ENCODE measurements at places on chromosomes 3 and 15. TPM values are rescaled to one million over a fixed set of nuclear protein-coding genes. Genes with fewer than 3 reads are reported as not detected.

GRCh38 chr3:192340031-192340430, 387.3 kb downstream of the FGF12 start:
- no peak overlapping the region for H3K27ac ChIP-seq
- no peaks in the 10 kb centered on the region for H3K36me3 ChIP-seq
- no peak overlapping the region for H3K4me3 ChIP-seq
- no peaks in the 10 kb centered on the region for H3K4me1 ChIP-seq

GRCh38 chr15:32729700-32730395, 12.0 kb downstream of the GREM1 start:
- no peak overlapping the region for H3K27ac ChIP-seq
- H3K27me3 ChIP-seq, result no peaks in the 10 kb centered on the region

DNA sequence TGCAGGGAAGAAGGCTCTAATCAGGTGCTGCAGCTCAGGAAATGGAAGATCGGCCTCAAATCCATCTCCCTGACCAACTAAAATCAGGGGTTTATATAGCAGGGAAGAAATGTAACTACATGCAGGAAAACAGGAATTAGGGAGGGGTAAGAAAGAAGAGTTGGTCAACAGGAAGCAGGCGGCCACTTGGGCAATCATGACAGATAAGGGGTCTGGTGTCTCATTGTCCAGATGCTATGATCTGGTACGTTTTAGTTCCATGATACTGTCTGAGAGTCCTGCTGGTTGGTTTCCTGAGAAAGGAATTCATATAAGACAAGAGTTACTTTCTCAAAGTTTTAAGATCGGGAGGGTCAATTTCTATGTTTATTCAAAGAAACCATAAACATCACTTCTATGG, 24.2 kb downstream of the KATNBL1 start:
- H3K4me3 ChIP-seq, result no peak overlapping the region
- no peaks in the 10 kb centered on the region for H3K4me1 ChIP-seq
- no peak overlapping the region for H3K27ac ChIP-seq
- DNase-seq, result no peak
- H3K27me3 ChIP-seq, result no peaks in the 10 kb centered on the region

GRCh38 chr3:39810647-39811161, 1.3 kb downstream of the MYRIP start:
- DNase-seq, result no peak
- no peaks in the 10 kb centered on the region for H3K4me1 ChIP-seq
- H3K36me3 ChIP-seq, result no peaks in the 10 kb centered on the region
- H3K27ac ChIP-seq, result no peak overlapping the region
- H3K27me3 ChIP-seq, result no peaks in the 10 kb centered on the region
- H3K4me3 ChIP-seq, result peak overlapping the region; percentile 17

- H3K27ac ChIP-seq, result no peak overlapping the region
- no peaks in the 10 kb centered on the region for H3K4me1 ChIP-seq
- no peaks in the 10 kb centered on the region for H3K36me3 ChIP-seq
- DNase-seq, result no peak
- H3K27me3 ChIP-seq, result no peaks in the 10 kb centered on the region
Observed at GRCh38 chr3:129371041-129371826, 57.2 kb downstream of the EFCAB12 start.

- H3K36me3 ChIP-seq, result no peaks in the 10 kb centered on the region
- no peak overlapping the region for H3K4me3 ChIP-seq
- DNase-seq, result no peak
- no peak overlapping the region for H3K27ac ChIP-seq
- no peaks in the 10 kb centered on the region for H3K4me1 ChIP-seq
Observed at GRCh38 chr3:141915766-141916165, 39.3 kb downstream of the ATP1B3 start.

DNA sequence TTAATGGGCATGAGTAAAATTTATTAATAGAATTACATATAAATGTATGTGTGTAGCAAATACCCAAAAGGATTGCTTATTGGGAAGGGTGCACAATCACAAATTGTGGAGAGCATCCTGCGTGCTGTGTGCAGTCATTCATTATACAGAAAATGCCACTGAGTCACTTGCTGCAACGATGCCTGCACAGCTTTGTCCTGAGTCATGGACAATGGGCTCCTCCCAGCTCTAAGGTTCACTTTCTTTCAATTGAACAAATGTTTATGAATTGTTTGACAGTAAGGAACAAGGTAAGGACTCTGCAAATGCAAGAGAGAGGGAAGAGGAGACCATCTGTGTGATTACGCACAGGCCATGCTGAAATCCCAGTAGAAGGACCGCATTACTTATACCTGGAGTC, 18.7 kb downstream of the CFAP161 start:
- no peak overlapping the region for H3K4me3 ChIP-seq
- no peaks in the 10 kb centered on the region for H3K27me3 ChIP-seq
- no peak for DNase-seq
- H3K36me3 ChIP-seq, result no peaks in the 10 kb centered on the region
- no peaks in the 10 kb centered on the region for H3K4me1 ChIP-seq
- no peak overlapping the region for H3K27ac ChIP-seq

DNA sequence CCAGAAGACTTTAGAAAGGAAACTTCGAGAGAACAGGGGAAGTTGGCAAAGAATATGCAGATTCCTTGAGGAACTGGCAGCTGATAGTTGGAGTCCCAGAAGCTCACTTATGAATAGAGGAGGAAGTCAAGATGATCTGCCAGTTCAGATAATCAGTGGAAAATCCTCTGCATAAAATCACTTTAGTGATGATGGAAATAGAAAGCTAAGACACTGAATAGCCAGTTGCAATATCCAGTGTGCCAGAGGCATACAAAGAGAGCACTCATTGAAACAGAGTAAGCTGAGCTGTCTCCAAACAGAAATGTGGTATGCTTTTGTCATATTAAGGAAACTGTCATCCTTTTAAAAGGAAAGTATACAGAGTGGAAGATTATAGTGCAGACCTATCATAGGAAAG, 1207.6 kb downstream of the OTOL1 start:
- H3K4me1 ChIP-seq, result no peaks in the 10 kb centered on the region
- H3K27me3 ChIP-seq, result no peaks in the 10 kb centered on the region
- no peak overlapping the region for H3K27ac ChIP-seq
- H3K4me3 ChIP-seq, result no peak overlapping the region

DNA sequence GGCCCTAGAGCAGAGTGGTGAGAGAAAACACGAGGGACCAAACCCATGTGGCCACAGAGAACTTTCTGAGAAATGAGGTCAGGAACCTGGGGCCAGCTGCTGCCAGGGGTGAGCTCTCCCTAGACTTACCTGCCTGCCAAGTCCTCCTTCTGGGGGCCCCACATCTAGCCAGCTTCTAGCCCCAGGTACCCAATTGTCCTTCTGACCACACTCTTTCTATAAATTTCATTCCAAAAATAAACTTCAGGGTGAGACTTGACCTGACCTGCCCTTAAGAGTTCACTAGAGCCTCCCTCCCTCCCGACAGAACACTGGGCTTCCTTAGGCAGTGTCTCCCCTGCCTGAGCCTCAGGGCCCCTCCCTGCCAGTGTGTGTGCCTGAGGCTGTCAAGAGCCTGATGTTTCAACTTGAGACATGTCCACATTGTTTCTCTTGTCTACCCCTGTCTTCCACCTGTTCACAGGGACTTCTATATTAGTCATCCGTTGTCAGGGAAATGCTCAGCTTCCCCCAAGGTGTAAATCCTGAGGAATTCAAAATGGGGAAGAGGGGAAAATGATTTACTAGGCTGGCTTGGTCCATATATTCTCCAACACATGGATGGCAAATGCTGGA, 312.8 kb upstream of the TLE3 start:
- H3K36me3 ChIP-seq, result no peaks in the 10 kb centered on the region
- H3K4me1 ChIP-seq, result no peaks in the 10 kb centered on the region
- no peaks in the 10 kb centered on the region for H3K27me3 ChIP-seq
- no peak overlapping the region for H3K27ac ChIP-seq
- no peak for DNase-seq

GRCh38 chr3:187286467-187287059, 5.0 kb downstream of the MASP1 start:
- H3K36me3 ChIP-seq, result no peaks in the 10 kb centered on the region
- H3K4me1 ChIP-seq, result no peaks in the 10 kb centered on the region
- H3K27me3 ChIP-seq, result no peaks in the 10 kb centered on the region
- H3K4me3 ChIP-seq, result no peak overlapping the region

- no peaks in the 10 kb centered on the region for H3K36me3 ChIP-seq
- no peak overlapping the region for H3K27ac ChIP-seq
- H3K27me3 ChIP-seq, result no peaks in the 10 kb centered on the region
- no peaks in the 10 kb centered on the region for H3K4me1 ChIP-seq
- no peak overlapping the region for H3K4me3 ChIP-seq
- DNase-seq, result no peak
Observed at GRCh38 chr15:35746121-35746520, 200.2 kb upstream of the DPH6 start.

DNA sequence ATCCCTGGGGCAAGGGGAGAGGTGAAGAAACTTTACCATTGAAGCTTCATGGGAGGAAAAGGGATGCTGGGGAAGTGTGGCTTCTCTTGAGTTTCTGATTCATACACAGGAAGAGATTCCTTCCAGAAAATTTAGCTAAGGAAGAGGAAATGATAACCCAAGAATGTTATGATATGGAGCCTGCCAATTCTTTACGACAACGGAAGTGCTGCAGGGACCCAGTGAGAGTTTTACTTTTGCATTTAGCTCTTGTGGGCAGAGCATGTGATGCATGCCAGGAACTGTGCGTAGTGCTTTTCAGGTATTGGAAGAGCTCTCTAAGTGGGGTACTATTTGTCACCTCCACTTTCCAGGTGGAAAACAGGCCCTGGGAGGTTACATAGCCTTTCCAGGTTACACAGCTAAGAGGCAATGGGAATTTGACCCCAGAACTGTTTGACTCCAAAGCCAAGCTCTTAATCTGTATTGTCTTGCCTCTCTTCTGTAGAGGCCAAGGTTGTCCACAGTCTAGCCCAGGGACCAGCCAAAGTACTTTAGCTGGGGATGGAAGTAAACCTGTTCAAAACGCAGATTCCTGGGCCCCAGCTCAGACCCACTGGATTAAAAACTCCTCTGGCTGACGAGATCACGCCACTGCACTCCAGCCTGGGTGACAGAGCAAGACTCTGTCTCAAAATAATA, 23.0 kb downstream of the CMTM7 start:
- peak; percentile 29 for DNase-seq
- H3K27me3 ChIP-seq, result no peaks in the 10 kb centered on the region
- no peaks in the 10 kb centered on the region for H3K4me1 ChIP-seq
- no peaks in the 10 kb centered on the region for H3K36me3 ChIP-seq

GRCh38 chr3:13352621-13353131, 67.4 kb downstream of the NUP210 start:
- H3K4me1 ChIP-seq, result no peaks in the 10 kb centered on the region
- no peaks in the 10 kb centered on the region for H3K36me3 ChIP-seq
- no peaks in the 10 kb centered on the region for H3K27me3 ChIP-seq
- no peak for DNase-seq
- no peak overlapping the region for H3K4me3 ChIP-seq

- no peaks in the 10 kb centered on the region for H3K4me1 ChIP-seq
- no peaks in the 10 kb centered on the region for H3K27me3 ChIP-seq
- no peak overlapping the region for H3K4me3 ChIP-seq
- no peak overlapping the region for H3K27ac ChIP-seq
- no peaks in the 10 kb centered on the region for H3K36me3 ChIP-seq
Observed at GRCh38 chr3:192899540-192899982, 18.1 kb downstream of the MB21D2 start.

DNA sequence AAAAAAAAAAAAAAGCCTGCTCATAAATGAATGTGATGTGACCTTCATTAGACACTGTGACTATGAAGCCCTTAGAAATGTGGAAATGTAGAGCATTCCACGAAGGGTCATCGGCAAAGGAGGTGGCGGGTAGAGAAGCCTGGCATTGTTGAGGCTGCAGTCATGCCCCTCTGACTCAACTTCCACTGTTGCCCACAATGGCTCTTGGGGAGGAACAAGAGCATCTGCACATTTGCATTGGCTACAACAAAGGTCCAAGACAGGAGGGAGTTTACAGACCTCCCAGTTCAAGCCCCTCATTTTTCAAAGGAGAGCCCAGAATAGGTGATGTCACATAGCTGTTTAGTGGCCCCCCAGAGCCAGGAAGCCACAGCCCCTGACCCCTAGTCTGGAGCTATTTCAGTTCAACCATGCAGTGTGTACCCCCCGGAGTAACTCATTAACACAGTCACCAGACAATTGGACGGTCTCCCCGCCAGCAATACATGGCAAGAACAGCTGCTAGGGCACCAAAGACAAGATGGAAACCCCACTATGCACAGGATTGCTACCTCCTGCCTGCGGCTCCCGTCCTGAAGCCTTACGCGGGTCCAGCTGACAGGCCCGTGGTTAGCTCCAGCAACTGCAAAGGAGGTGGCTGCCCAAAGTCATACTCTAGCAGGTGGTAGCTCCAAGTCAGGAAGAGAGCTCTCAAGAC, 56.2 kb downstream of the SH3BP5 start:
- no peak overlapping the region for H3K27ac ChIP-seq
- no peak overlapping the region for H3K4me3 ChIP-seq
- no peaks in the 10 kb centered on the region for H3K27me3 ChIP-seq
- no peaks in the 10 kb centered on the region for H3K36me3 ChIP-seq
- no peak for DNase-seq

- H3K4me1 ChIP-seq, result no peaks in the 10 kb centered on the region
- H3K36me3 ChIP-seq, result no peaks in the 10 kb centered on the region
- H3K27ac ChIP-seq, result no peak overlapping the region
- H3K27me3 ChIP-seq, result no peaks in the 10 kb centered on the region
- H3K4me3 ChIP-seq, result no peak overlapping the region
Observed at GRCh38 chr3:156448300-156448699, 106.6 kb downstream of the SSR3 start.

DNA sequence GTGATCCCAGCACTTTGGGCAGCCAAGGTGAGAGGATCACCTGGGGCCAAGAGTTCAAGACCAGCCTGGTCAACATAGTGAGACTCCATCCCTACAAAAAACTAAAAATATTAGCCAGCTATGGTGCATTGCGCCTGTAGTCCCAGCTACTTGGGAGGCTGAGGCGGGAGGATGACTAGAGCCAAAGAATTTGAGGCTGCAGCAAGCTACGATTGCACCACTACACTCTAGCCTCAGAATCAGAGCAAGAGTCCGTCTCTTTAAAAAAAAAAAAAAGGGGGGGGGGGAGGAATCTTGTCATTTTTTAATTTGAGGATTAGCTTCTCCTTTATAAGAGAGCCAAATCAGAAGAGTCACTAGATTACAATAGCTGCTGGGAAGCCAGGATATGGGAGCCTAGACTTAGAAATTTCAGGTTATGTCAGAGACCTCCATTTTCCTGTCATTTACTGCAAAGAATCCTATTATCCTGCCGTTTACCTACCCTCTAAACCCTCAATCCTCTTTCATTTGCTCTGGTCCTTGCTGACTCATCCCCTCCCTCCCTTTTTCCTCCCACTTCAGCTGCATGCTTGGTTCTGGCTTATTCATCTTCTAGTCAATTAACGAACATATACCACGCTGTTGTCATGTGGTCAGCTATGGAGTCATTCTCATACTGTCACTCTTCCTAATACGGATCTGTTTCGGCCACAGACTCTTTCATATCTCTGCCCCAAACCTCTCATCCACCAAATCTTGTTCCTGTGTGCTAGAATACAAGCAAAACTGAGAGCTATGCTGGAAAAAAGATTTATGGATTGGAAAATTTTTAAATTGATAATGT, 83.8 kb upstream of the PPIB start:
- H3K4me1 ChIP-seq, result no peaks in the 10 kb centered on the region
- no peaks in the 10 kb centered on the region for H3K27me3 ChIP-seq
- no peaks in the 10 kb centered on the region for H3K36me3 ChIP-seq

GRCh38 chr3:175121225-175121624, 262.1 kb downstream of the NAALADL2 start:
- H3K4me1 ChIP-seq, result no peaks in the 10 kb centered on the region
- no peaks in the 10 kb centered on the region for H3K36me3 ChIP-seq
- no peak overlapping the region for H3K27ac ChIP-seq

GOLGA6A gene
- total RNA-seq, result not detected

LRRN1 gene
- total RNA-seq, result 19.1 TPM

SRGAP3 gene
- total RNA-seq, result 35.5 TPM

NR1I2 gene
- 0.62 TPM for total RNA-seq

GOLGA8Q gene
- 0.29 TPM for total RNA-seq

CPN2 gene
- not detected for total RNA-seq

SLC12A8 gene
- not detected for total RNA-seq

PTX3 gene
- total RNA-seq, result not detected

GOLGA8S gene
- total RNA-seq, result not detected

TP53BP1 gene
- total RNA-seq, result 67.2 TPM

SLC15A2 gene
- 5.6 TPM for total RNA-seq

SPESP1 gene
- total RNA-seq, result 1.4 TPM

CCDC9B gene
- 5.9 TPM for total RNA-seq

Data from uterus (tissue), 4 donors.